Vagina (tissue), 2 donors: ENCODE measurements at places on chromosomes 1 and 21. TPM values are rescaled to one million over a fixed set of nuclear protein-coding genes. Genes with fewer than 3 reads are reported as not detected.

The NCF2 gene
- total RNA-seq = 12.5 TPM

The F5 gene
- total RNA-seq = 3.9 TPM

The MXRA8 gene
- 136 TPM for total RNA-seq

The ADORA1 gene
- total RNA-seq = 5.2 TPM

The ARPC5 gene
- total RNA-seq = 48.4 TPM

The MRPS21 gene
- total RNA-seq = 34.6 TPM

The FOXD3 gene
- not detected for total RNA-seq

The OPTC gene
- not detected for total RNA-seq

The CDK18 gene
- 27.0 TPM for total RNA-seq

The PRDX1 gene
- total RNA-seq = 239 TPM

The FMO3 gene
- total RNA-seq = 0.98 TPM

The LRRC38 gene
- total RNA-seq = 2.5 TPM

The KCNA2 gene
- 0.74 TPM for total RNA-seq

The B4GALT3 gene
- total RNA-seq = 16.2 TPM

The EPB41 gene
- 39.8 TPM for total RNA-seq

The NTMT2 gene
- total RNA-seq = not detected

The BSND gene
- not detected for total RNA-seq

The TRAF3IP3 gene
- 7.1 TPM for total RNA-seq
